CD4-positive, alpha-beta T cell treated with Interleukin-17A for 4 hours (primary cell): ENCODE measurements at places on chromosomes 7 and 10.

- DNase-seq, result no peak
These were observed 102.3 kb downstream of the EPC1 start for GRCh38 chr10:32244421-32245207.

- DNase-seq, result no peak
These were observed 206.8 kb downstream of the TPK1 start for GRCh38 chr7:144629011-144629410.

- DNase-seq, result no peak
These were observed 564 bp downstream of the PDSS1 start for GRCh38 chr10:26697922-26698608.

- no peak for DNase-seq
These were observed 17.6 kb upstream of the FAM221A start for GRCh38 chr7:23662124-23662983.

DNA sequence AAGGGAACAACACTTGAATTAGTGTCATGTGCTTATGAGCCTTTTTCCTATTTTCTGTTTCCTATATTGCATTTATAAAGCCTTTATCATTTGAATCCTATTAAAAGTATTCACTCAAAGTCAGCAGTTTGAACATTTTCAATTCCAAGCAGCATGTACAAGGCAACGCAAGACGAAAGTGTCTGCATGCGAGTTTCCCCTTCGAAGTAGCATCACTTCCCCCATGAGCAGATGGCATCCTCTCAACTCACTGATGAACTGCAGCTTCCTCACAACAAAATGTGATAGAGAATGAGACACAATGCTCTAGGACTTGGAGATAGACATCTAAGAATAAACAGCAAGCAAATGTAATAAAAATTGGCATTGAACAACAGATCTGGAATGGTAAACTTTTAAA, 270.7 kb downstream of the PRPF18 start:
- no peak for DNase-seq

GRCh38 chr7:112806156-112806555, 16.0 kb upstream of the TMEM168 start:
- DNase-seq, result no peak
